ENCODE measurements at places on chromosomes 12 and 14. TPM values are rescaled to one million over a fixed set of nuclear protein-coding genes. Genes with fewer than 3 reads are reported as not detected.

Gene OR11H7
- total RNA-seq: not detected

Gene TTC5
- total RNA-seq: 15.4 TPM

Gene PAX9
- total RNA-seq: 1.6 TPM

Gene IGF1
- total RNA-seq: not detected

Gene AMDHD1
- 2.3 TPM for total RNA-seq

Gene REC8
- 3.2 TPM for total RNA-seq

Gene AKAP5
- 0.41 TPM for total RNA-seq

Gene CISTR
- not detected for total RNA-seq

Gene SOX5
- not detected for total RNA-seq

Gene NELL2
- total RNA-seq: 0.22 TPM

Gene CLEC6A
- not detected for total RNA-seq

Gene SLC38A4
- total RNA-seq: 0.16 TPM

Gene TNFRSF1A
- 544 TPM for total RNA-seq

Gene ESRRB
- 0.30 TPM for total RNA-seq

Gene KIF26A
- 1.9 TPM for total RNA-seq

Gene LYSET
- 30.1 TPM for total RNA-seq

Gene TAS2R46
- total RNA-seq: not detected

All from A549 treated with dexamethasone at 1 μM for 4 hours (cell line).